ENCODE measurements at places on chromosomes 12 and 14.

- no peak for DNase-seq
These were observed 8.9 kb upstream of the LIN7A start for GRCh38 chr12:80946591-80946990.

- DNase-seq, result no peak
These were observed 22.8 kb upstream of the SRRM4 start for GRCh38 chr12:118958520-118958919.

GRCh38 chr12:130831246-130831645 is 7.8 kb downstream of the STX2 start:
- no peak for DNase-seq

DNA sequence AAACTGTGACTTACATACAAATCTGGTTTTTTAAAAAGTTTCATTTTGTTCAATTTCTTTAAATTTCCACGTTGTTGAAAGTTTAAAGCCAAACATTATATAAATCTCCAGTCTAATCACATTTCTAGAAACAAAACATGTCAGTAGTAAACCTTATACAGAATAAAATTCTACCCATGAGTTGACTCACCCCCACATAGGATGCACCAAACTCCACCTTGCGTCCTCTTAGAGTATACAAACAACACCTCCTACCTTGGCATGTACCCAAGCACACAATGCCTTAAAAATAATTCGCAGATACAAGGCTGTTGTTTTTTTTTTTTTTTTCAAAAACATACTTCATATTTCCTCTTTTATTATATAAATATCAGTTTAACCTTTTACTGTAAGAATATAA is 3.3 kb downstream of the FBXL14 start:
- DNase-seq, result no peak

GRCh38 chr14:74501691-74502090 is 8.1 kb downstream of the ISCA2 start:
- no peak for DNase-seq

All from thyroid gland (tissue), 4 donors.